ENCODE measurements at places on chromosomes 6 and 20.
A peak's percentile ranks its signal among the peaks of the same experiment; 100 is the strongest.

GRCh38 chr20:46985250-46985649, 90.6 kb downstream of the EYA2 start:
- no peak for DNase-seq

GRCh38 chr6:10451828-10452509, 37.1 kb upstream of the TFAP2A start:
- DNase-seq = peak; percentile 99

GRCh38 chr6:3795836-3796718, 44.6 kb upstream of the PXDC1 start:
- no peak for DNase-seq

GRCh38 chr6:170222498-170223471, 68.1 kb downstream of the DLL1 start:
- DNase-seq = peak; percentile 67

DNA sequence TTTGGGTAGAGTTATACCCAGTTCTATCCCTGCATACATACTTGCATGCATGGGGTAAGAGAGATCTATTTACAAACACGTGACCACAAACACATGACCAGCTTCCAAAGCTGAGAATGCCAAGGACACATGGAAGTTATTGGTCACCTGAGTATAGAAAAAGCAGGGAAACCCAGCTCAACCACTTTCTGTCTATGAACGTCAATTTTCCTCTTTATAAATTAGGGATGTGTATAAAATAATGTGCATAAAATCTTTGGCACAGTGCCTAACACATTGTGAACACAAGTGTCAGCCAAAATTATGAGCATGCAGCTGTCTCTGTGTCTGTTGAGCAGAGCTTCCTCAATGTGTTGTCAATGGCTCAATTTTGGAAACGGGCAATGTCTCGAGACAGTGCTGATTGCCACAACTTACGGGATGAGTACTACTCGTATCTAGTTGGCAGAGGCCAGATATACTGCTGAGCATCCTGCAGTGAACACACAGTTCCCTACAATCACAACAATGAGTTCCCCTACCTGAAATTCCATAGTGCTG, 44.9 kb downstream of the TPD52L1 start:
- no peak for DNase-seq

DNA sequence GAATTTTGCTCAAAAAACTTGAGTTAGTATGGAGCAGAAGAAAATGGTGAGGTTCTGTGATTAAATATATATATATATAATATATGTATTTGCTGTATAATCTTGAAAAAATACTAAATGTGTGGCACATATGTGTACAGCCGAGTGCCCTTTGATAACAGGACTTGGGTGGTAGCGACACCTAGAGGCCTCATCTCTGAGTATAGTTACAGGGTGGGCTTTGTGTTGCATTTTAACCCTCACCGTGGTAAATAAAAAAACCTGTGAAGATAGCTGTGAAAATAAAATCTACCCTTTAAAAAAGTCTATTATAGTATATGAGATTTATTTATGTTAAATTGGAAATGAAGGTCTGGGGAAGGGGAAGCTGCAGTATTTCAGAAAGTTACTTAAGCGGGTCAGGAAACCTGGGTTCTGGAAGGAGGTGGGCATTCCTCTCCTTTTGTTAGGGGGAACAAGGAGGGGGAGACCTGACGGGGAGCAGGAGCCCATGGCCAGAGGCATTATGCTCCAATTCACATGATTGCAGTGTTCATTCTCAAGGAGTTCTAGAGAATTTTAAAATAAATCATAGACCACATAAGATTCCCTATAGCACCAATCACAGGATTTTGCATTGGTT, 82.7 kb downstream of the SH3BGRL2 start:
- peak; percentile 52 for DNase-seq

DNA sequence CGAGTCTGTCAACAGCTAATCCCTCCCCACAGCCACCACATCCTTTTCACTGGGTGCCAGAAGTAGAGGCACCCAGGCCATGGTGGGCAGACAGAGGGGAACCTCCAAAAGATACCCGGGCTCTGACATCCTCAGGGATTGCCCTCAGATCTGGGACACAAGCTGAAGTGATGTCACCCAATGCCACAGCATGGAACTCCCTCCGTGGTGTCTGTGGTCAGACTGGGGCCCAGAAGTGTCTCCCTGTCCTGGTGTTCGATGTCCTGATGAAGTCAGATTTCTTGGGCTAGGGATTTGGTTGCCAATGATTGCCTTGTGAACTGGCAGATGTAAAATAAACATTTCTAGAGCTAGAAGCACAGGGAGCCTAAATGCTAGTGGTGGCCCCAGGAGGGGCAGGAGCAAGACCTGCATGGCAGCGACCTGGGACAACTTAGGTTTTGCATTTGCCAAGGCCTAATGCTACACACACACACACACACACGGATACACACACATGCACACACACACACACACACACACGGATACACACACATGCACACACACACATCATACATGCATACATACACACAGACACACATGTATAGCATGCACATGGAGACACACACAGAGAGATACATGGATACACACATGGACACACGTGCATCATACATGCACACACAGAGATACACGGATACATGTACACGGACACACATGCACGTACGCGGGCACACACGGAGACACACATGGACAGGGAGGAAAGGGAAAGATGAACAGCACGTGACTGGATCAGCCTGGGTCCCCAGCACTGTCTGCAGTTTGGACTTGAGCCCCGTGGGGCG, 221.0 kb downstream of the NFATC2 start:
- DNase-seq = peak; percentile 50

DNA sequence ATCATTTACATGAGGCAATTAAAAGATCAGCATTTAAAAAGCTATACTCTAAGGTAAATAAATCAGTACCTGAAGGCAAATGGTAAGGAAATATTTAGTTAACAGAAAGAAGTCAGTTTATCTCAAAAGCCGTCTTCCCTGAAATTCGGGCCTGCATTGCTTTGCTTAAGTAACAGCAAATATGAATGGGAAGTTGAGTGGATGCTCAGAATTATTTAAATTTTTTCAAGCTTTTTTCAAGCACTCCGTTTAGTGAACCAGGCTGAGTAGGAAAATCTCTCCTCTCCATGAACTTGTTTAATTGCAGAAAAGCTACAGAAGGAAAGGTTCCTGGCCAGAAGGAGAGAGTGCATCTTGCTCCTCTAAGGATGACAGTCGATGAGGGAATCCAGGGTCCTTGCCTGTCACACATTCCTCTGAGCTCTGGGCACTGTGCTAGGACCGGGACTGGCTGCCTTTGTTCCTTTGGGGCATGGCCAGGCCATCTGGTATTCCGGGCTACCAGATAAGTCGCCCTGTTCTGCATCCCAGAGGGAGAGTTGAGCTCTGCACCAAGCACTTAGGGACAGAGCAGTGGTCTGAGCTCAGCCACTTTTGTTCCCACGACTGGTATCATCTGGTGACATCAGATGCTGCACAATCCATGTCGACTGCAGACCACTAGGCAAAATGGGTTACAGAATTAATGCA, 77.6 kb downstream of the RIN2 start:
- no peak for DNase-seq

DNA sequence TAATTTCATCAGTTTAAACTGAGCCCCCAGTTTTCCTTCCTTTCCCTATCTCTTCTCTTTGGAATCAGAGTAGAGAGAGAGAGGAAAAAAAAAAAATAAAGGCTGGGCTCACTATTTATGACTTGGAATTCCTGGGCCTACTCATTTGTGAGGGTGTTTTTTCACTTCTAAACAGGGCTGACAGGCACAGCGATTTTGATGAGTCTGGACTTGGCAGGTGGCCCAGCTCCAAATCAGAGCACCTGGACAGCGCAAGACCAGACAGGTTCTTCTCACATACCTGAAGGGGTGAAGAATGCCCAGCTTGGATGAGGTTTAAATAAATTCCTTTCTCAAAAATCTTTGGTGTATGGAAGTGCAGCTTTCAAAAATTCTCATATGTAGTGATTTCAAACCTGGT, 122.2 kb downstream of the KIF13A start:
- peak; percentile 51 for DNase-seq

- no peak for DNase-seq
Measured at GRCh38 chr6:2007165-2007564, 238.2 kb downstream of the GMDS start.

GRCh38 chr20:37071481-37071911, 24.3 kb downstream of the RBL1 start:
- peak; percentile 76 for DNase-seq

- no peak for DNase-seq
Measured at GRCh38 chr6:143150281-143150680, 89.6 kb downstream of the AIG1 start.

GRCh38 chr6:43468748-43469681, 8.4 kb upstream of the TJAP1 start:
- DNase-seq = no peak

- no peak for DNase-seq
Measured at GRCh38 chr6:169499848-169500247, 202.0 kb downstream of the WDR27 start.

GRCh38 chr6:84976526-84977362, 212.3 kb upstream of the TBX18 start:
- DNase-seq = peak; percentile 12

- no peak for DNase-seq
Measured at GRCh38 chr6:11969092-11969491, 43.0 kb upstream of the HIVEP1 start.

DNA sequence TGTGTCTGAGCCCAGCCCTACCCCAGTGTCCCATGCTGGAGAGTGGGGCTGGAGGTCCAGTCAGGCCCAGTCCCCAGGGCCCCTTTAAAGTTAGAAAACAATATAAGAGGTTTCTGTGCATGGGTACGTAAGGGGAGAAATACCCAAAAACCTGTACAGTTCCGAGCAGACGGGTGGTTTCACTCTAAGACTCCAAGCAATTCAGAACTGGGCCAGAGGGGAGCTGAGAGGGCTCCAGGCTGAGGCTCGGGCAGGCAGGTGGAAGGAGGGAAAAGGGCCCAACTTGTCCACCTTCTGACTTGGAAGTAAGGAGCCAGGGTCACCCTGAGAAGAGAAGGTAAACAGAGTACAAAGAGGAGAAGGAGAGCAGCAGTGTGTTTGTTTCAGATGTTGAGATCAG, 296.0 kb downstream of the CDH4 start:
- no peak for DNase-seq

DNA sequence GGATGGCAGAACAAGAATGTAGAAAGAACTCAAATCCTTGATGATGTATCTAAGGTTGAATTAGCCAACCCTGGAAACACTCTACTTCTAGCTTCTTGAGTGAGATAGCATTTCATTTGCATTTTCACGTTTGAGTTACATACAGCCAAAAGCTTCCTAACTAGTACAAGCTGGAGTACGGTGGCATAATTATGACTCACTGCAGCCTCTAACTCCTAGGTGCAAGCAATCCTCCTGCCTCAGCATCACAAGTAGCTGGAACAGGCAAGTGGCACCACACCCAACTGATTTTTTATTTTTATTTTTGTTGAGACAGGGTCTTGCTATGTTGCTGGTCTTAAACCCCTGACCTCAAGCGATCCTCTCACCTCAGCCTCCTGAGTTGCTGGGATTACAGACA, 36.5 kb upstream of the STK35 start:
- DNase-seq = no peak

DNA sequence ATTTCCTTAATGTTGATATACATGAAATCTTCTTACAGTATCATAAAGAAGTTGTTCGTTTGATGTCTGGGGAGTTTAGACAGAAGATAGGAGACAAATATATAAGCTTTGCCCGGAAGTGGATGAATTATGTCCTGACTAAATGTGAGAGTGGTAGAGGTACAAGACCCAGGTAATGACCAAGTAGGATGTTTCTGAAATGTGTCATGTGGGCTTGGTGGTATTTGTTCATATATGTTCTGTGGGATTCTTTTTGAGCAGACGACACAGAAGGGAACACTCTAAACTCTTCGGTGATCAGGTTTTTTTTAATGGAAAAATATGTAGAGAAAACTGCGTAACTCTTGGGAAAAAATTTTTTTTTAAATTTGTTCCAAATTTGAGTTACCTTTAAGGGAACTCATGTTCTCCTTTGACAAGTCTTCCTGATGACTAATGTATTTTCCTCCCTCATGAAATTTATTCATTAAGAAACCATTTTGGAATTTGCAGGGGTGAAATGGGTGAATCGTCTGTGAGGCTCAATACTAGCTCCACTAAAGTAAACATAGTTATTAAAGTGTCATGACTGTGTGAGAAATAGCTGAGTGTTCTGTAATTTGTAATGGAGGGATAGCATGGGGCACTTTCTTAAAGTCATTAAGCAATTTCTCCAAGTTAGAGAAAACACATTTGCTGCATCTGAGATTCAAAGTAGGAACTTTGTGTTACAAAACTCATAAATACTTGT, 100.6 kb downstream of the MAP3K4 start:
- no peak for DNase-seq

DNA sequence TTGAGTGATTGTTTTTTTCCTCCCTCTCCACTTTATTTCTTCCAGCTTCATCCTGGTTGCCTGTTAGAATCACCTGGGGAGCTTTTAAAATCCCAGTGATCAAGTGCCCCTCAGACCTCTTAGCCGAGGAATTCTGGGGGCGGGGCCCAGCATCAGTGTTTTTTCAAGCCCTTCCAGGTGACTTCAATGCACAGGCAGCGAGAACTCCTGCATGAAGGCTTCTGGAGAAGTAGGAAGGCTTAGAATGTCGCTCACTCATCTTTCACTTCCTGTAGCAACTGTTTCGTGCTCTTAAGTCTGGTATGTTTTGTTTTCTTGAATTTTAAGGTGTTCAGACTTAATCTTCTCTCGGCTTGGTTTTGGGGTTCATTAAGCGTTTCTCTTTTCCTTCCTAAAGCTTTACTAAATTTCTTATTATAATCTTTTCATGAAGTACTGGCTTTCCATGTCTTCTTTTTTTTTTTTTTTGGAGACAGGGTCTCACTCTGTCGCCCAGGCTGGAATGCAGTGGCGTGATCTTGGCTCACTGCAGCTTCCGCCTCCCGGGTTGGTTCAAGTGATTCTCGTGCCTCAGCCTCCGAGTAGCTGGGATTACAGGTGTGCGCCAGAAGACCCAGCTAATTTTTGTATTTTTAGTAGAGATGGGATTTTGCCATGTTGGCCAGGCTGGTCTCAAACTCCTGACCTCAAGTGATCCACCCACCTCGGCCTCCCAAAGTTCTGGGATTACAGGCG, 30.9 kb upstream of the TULP1 start:
- no peak for DNase-seq

GRCh38 chr6:14211562-14211942, 94.0 kb downstream of the CD83 start:
- peak; percentile 39 for DNase-seq

DNA sequence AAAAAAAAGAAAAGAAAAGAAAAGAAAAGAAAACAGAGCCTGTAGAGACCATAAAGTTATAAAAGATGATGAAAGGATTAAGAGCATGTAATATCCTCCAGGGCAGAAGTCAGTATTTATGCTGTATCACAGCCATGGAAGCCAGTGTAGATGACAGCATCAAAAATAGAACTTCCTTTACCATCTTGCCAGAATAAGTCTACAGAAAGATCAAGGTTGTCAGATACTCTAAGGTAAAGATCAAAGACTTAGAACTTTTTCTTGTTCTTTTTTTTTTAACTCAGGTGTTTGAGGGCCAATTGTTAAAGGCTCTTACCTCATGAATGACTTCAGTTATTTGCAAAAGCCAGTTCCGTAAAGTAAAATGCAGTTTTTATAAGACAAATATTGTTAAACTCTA, 54.6 kb downstream of the ARHGAP18 start:
- DNase-seq = no peak

- DNase-seq = no peak
Measured at GRCh38 chr20:44141873-44142272, 45.1 kb downstream of the JPH2 start.

- no peak for DNase-seq
Measured at GRCh38 chr20:34560614-34561013, 2.1 kb downstream of the MAP1LC3A start.

All from Daoy (cell line).